ENCODE measurements at places on chromosomes 12 and 14. TPM values are rescaled to one million over a fixed set of nuclear protein-coding genes. Genes with fewer than 3 reads are reported as not detected.

DNA sequence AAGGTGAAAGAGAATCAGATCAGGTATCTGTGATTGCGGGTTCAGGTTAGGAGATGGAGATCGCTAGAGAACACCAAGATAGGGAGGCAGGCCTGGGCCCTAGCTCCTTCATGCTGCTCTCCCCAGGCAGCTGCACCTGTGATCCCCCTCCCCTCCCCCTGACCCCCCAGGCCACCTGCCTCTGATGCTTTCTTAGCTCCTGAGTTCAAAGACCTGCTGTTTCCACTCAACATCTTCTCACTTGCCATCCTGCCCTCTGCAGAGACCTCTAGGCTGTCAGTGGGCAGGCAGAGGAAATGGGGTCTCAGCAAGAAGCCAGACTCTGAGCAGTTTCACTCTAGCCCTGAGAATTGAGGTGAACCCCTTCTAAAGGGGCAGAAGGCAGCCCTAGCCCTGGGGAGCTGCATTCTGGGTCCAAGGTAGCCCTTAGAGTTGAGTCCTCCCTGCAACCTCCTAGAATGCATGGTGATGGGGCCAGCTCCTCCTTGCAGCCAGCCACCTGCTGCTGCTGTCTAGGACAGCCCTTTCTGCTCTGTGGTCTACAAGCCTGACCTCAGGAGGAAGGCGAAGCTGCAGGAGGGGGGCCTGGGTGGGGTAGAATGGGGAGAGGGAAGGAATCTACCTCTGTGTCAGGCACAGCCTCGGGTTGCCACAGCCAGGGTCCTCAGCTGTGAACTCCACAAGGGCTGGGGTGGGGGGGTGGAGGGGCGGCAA, 6.4 kb upstream of the SLC48A1 start:
- no peak for DNase-seq

DNA sequence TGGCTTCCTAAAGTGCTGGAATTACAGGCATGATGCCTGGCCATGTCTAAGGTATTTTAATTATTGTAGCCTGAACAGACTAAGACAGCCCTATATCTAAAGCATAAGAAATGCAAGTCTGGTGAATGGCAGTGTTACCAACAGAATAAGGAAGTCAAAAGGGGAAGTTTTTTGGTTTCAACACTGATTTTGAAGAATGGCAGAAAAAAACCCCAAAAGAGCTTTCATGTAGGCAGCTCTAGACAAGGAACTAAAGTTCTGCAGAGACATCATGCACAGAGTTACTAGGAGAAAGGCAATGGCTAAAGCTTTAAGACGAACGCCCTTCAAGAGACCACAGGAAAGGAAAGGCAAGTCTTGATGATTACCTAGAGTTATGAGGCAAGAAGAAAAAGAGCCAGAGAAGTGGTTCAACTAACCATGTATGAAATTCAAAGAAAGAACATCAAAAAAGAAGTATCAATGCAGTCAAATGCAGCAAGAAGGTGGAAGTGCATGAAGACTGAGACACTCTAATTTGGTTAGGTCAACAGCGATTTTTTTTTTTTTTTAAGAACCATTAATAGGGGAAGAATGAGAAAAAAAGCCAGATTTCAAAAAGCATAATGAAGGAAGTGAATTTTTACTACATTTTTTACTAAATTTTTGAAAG, 50.8 kb downstream of the RPS6KA5 start:
- no peak for DNase-seq

GRCh38 chr12:123910761-123911193, 61.9 kb downstream of the CCDC92 start:
- DNase-seq: no peak

DNA sequence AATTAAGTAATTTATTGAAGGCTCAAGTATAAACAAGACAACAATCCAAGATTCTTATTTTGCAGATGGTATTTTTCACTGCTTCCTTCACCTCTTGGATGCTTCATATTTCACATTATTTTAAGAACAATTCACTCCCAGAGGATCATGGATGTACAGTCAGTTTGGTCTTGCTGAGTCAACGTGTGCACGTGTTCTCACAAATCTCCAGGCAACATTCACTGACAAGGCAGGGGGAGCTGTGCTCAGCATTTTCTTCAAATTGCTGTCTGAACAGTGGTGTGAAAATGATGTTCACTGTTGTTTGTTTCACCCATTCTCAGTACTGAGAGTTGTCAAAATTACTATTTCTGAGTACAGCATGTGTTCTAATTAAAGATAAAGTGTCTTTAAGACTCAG, 118.3 kb upstream of the SLC38A4 start:
- no peak for DNase-seq

- DNase-seq: no peak
Measured at GRCh38 chr12:24255920-24256665, 306.6 kb upstream of the SOX5 start.

DNA sequence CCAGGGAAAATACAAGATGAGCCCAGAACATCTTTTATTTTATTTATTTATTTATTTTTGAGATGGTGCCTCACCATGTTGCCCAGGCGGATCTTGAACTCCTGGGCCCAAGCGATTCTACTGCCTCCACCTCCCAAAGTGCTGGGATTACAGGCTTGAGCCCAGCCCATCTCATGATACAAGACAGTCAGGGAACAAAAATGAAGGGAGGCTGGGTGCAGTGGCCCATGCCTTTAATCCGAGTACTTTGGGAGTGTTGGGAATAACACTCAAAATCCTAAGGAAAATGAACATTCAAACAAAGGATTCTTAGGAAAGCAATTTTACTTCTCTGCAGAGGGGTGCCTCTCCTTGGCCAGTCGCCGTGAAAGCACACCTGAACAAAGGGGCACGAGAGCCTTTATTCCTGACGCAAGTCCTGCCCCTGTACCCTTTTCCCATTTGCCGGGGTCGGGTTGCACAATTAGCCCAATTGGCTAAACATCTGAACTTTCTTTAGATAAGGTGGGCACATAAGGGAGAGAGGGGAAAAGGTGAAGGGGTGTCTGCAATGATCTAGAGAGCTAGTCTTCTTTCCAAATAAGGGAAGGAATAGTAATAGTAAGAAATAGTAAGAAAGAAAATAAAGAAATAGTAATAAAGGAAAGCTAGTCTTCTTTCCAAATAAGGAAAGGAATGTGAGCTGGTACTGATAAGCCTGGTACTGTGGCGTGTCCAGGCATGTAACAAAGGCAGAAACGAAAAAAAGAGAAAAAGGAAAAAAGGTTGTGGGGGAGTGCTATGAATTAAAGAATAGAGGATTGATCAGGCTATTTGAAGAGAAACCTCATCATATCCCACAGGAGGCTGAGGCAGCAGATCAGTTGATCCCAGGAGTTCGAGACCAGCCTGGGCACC, 13.4 kb downstream of the NCAPD2 start:
- DNase-seq: no peak

GRCh38 chr14:77886010-77886409, 86.1 kb downstream of the ADCK1 start:
- DNase-seq: no peak

DNA sequence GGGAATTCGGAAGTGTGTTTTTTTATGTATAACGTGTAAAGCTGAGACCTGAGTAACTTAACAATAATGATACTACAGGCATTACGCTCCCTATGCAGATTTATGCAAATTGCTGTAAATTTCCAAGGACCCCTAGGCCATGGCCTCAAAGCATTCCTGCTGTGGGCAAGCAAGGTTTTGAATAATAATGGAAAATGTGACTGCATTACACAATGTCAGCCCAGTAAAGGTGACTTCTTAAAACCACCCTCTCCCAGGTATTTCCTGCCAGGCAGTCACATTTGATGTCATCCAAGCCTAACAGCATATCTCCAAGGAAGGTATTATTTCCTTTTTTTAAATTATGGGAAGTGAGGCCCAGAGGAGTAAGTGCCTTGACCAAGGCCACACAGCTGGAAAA, 621.0 kb downstream of the BCL11B start:
- DNase-seq: no peak

- DNase-seq: no peak
Measured at GRCh38 chr12:51036279-51036678, 10.1 kb upstream of the SLC11A2 start.

DNA sequence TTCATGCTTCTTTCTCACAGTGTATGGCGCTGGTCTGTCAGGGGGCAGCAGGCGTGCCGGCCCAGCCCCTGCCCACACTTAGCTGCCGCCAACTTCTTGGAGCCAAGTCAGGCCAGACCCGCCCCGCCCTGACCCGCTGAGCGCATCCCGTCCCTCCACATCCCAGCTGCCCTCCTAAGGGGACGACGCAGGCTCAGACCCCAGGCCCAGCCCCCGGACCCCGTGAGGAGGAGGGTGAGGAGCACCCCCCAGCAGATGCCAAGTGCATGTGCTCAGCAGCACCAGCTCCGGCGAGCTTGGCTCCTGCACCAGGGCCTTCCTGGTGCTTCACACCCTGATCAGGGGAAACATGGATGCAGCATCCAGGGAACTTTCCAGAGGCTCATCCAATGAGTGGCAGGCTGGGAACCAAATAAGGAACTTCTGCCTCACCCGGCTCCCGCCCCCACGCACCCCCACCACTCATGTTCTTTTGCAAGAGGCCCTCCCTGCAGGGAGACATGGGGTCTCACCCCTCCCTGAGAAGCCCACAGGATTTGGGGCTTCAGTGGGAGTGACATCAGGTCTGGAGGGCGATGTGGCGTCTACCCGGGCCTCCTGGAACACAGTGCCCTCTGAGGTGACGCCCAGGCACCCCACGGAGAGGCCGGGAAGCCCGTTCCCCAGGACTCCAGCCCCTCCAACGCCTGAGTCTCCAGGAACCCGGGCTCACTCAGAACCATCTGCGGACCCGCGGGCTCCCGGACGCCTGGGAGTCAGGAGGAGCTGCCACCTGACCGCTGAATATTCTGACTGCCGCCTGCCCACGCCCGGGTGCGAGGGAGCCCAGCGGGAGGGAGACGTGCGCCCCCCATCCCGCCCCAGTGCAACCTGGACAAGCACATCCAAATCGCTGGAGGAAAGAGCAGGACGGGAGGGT, 70.0 kb upstream of the GALNT9 start:
- no peak for DNase-seq

DNA sequence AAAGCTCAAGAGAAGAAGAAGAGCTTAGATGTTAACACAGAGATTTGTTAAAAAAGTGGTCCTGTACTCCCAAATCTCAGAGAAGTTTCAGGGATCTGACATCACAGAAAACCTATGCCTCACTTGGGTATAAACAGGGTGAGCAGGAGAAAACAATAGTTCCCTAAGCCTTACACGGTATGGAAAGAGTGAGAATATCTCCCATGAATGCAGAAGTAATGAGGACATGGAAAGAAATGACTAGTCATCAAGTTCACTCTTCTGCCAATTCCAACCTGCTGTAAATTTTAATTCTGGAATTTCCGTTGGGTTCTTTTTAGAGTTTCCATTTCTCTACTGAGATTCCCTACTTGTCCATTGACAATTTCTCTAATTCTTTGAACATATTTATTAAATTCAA, 6.2 kb upstream of the PTGER2 start:
- no peak for DNase-seq

DNA sequence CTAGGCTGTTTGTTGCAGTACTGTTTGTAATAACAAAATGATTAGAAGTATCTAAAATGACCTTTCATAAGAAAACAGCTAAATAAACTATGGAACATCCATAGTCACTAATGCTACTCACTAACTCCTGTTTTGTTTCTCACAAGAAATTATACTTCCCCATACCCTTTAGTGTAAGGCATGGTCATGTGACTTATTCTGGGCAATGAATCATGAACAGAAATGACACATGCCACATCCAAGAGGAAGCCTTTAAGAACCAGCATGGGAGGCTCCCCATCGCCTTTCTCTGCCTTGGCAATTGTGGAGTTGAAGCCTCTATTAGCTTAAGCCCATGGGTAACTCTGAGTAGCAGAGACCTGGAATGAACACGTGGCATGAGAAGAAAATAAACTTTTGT, 49.3 kb downstream of the KSR2 start:
- no peak for DNase-seq

GRCh38 chr12:11662369-11662768, 12.9 kb downstream of the ETV6 start:
- DNase-seq: no peak

DNA sequence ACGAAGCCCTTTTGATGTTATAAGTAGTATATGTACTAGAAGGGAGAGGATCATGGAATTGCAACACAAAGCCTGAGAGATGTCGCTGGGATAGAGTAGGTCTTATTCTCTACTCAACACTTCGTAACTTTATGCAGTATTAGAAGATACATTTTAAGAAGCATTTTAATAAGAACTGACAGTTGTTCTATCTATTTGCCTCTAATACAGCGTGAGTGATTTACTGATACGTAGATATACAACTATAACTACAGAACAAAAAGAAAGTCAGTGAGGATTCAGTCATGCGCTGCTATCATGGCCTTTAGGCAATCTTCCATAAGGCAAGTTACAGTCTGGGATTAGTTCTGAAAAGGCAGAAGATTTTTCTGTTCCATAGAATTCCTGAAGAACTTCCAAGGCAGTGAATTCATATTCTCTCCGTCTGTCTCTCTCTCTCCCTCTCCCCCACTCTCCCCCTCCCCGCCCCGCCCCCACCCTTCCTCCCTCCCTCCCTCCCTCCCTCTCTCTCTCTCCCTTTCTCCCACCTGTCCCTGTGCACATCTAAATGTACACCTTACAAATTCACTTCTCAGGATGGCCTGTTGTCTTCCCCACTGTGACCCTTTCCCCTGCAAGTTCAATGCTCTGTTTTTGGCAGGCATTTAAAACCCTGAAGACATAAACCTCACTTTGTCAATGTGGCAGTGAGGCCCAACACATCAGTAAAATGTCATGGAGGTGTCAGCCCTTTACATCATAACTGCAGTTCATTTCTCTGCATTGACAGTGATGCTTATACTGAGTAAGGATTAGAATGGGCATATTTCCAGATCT, 470.6 kb downstream of the EGLN3 start:
- no peak for DNase-seq

GRCh38 chr12:1439687-1440086, 154.7 kb downstream of the FBXL14 start:
- no peak for DNase-seq

GRCh38 chr14:95222870-95223398, 65.6 kb upstream of the DICER1 start:
- DNase-seq: no peak

GRCh38 chr14:30966415-30967363, 58.8 kb upstream of the AP4S1 start:
- no peak for DNase-seq

KRT75 gene
- 84.8 TPM for total RNA-seq

SSTR1 gene
- 0.49 TPM for total RNA-seq

KRT6A gene
- 333 TPM for total RNA-seq

PMCH gene
- not detected for total RNA-seq

ZDHHC17 gene
- total RNA-seq: 96.4 TPM

AKAP3 gene
- total RNA-seq: 0.49 TPM

SIX6 gene
- not detected for total RNA-seq

KRT80 gene
- total RNA-seq: 39.5 TPM

All from skin of body (tissue), 3 donors.